ENCODE measurements at places on chromosomes 3 and 15.

DNA sequence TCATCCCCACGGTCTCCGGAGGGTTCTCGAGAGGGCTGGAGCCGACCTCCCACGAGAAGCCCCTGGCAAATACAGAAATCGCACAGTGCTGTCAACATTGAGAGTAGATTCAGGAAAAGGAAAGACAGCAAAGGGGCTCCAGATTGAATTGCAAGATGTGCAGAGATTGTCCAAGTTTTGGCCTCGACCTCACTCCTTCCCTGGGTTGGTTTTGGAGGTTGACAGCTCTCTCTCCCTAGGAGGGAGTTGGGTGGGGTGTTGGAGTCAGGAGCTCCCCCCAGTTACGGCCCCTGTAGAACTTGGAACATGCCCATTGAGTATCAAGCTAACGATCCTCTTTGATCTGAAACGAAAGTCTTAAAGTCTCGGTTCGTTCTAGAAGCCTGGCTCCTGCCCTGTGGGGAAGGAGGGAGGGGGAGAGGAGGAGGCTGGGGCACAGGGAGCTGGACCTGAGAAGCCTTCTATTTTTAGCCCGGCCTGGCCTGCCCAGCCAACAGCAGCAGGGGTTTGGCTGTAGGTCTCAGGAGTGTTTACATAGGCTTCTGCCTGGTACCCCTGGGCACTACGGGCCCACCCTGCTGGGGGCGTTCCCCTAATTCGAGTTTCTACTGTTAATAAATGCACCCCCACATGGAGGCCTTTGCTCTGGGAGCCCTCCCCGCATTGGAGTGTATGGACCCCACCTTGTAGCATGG lies 672 bp upstream of the KY start:
- no peak for DNase-seq

DNA sequence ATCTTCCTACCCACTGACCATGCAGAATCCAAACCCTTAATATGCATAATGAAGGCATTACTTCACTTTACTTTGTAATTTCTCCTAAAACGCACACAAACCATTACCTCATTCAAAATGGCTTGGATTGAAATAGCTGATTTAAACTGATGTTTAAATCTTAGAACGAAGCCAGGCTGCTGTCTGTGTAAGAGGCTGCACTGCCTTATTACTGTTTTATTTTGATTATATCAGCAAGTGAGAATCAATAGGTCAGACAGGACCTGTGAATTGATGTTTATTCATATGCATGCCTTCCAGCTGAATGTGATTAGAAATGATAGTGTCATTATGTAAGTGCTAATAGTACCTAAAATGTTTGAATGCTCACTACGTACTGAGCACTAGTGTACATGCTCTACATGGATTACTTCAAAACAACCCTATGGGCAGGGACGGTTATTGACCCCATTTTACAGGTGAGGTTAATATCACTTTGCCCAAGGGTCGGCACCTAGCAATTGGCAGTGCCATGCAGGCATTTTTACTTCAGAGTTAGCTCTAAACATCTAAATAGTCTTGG lies 314.2 kb upstream of the CBLB start:
- DNase-seq, result no peak

DNA sequence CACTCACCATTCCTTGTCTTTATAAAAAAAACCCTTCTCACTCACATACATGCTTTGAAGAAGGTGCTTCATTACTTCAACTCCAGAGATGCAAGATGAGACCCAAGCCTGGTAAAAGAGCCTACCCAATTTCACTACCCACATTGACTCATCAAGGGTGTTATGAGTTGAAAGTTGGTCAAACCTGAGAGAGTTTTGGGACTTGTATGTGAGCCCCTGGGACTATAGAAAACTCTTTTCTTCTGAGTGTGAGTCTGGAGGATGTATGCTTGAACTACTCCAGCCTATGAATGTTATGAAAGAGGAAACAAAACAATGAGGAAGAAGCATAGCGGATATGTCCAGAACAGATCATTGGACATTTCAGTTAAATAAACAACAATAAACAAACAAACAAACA lies 106.5 kb upstream of the SATB1 start:
- DNase-seq, result no peak

DNA sequence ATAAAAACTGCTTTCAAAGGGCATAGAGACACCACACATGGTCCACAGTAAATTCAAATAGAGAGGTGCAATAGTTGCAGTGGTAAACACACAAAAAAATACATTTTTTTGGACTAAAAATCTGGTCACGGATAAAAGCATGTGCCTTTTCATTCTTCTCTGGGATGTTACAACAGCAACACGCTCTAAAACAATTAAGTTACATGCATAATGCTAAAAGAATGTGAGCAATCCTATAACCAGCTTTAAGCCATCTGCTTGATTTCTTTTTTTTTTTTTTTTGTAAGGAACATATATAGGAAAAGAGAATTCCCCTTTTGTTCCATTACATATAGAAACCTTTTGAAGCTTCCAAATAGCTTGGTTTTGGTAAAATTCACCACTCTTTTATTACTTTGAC lies 20.0 kb downstream of the WNT5A start:
- DNase-seq, result no peak

- DNase-seq, result no peak
Observed at GRCh38 chr15:58233341-58233740, 95.2 kb downstream of the AQP9 start.

GRCh38 chr3:82012775-82013174 lies 251.3 kb upstream of the GBE1 start:
- DNase-seq, result no peak

DNA sequence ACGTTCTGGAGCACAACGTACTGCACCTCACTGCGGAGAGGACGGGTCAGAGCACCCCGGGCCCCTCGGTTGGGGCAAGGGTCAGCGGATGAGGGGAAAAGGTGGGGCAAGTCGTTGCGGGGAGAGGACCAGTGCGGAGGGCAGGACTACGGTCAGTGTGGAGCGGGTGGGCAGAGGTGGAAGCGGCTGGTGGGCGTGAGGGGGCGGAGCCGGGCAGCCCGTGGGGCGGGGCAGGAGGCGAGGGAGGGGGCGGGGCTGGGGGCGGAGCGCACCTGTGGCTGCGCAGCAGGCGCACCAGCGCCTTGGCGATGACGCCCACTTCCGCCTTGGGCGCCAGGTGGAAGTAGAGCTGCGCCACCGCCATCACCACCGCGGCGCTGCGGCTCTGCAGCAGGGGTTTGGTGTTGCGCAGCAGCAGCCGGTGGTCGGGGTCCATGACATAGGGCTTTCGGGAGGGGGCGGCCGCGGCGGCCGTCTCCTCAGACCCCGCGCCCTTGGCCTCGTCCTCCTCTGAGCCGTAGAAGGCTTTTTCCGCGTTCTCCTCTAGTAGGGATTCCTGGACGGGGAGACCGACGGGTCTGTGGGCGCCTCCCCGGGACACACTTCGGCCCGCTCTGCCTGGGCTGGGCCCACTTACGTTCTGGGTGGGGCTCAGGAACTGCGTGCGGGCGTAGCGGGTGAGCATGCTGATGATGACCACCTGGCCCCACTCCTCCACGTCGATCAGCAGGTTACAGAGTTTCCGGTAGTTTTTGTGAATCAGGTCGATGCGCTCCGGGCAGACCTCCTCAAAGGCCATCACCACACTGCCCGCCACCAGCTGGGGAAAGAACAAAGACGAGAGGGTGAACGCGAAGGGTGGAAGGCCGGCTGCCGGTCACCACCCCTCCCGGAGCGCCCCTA lies 29.2 kb downstream of the AP3B2 start:
- DNase-seq, result peak; percentile 46

GRCh38 chr3:101725194-101725889 lies 928 bp downstream of the CEP97 start:
- no peak for DNase-seq

GRCh38 chr3:37086918-37087317 lies 87.5 kb downstream of the LRRFIP2 start:
- DNase-seq, result no peak

DNA sequence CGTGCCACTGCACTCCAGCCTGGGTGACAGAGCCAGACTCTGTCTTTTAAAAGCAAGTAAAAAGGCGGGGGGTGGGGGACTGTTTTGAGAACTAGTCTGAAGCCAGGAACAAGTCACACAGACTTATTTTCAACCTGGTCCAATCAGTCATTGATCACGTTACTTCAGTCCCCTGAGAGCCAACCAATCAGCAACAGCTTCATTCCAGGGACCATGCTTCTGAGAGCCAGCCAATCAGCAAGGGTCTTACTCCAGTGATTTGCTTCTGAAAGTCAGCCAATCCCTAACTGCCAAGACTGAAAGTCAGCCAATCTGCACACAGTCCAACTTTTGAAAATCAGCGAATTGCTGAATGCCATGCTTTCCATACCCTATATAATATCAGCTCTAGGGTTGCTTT lies 48.6 kb upstream of the C15orf39 start:
- DNase-seq, result no peak

DNA sequence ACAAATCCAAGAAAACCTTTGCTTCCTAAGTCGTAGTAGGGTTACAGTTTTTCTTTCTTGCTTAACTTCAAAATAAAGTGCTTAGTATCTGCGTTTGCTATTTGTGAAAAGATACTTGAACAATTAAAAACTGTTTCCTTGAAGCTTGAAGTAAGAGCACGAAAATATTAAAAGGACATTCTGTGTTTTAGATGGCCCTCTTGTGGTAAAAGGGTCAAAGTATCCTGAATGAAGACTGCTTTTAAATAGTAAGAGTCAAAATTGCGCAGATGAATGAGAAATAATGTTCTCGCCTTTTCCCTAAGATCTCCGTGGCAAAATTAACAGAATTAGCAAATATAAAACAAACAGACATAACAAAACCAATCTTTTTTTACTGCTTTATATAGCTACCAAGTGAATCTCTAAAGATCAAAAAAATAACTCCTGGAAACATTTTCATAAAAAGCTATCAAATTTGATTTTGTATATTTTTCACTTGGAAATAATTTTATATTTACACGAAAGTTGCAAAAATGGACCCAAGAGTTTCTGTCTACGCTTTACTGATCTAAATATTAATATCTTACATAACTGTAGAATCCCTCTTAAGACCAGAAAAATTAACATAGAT lies 175.4 kb downstream of the MBNL1 start:
- no peak for DNase-seq

DNA sequence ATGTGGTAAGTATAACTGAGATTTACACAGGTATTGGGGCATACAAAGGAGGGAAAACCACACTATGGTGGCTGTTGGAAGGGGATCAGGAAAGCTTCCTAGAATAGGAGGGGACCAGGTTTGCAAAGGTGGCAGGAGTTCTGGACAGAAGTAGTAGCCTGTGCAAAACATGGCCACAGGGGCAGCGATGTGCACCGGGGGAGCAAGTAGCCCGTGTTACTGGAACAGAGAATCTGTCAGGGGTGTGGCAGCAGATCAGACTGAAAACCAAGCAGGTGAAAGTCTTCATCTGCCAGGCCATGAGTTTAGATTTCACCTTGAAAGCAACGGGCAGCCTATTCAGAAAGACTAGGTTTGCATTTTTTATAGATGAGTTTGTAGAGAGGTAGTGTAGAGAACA lies 182.3 kb upstream of the LPP start:
- DNase-seq, result no peak

DNA sequence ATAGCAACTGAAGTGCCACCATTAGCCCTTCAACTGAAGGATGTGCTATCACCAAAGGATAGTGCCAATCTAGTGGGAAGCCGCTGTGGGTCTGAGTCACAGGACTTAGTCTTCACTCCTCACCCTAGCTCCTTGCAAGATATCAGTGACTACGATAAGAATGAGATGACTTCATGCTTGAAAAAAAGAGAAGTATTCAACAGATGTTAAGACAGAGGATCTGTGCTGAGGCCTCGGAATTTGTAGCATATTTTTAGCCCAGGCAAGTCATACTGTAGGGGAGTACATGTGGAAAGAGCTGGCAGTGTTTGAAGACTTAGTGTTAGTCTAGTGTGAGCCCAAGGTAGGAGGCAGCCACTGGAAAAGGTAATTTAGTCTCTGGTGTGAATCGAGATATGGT lies 270.7 kb upstream of the LRTM1 start:
- DNase-seq, result no peak

- DNase-seq, result no peak
Observed at GRCh38 chr3:170632780-170633179, 46.9 kb upstream of the SLC7A14 start.

GRCh38 chr3:177358977-177359592 lies 161.8 kb upstream of the TBL1XR1 start:
- no peak for DNase-seq

GRCh38 chr15:81296186-81296585 lies 27.8 kb downstream of the STARD5 start:
- no peak for DNase-seq

DNA sequence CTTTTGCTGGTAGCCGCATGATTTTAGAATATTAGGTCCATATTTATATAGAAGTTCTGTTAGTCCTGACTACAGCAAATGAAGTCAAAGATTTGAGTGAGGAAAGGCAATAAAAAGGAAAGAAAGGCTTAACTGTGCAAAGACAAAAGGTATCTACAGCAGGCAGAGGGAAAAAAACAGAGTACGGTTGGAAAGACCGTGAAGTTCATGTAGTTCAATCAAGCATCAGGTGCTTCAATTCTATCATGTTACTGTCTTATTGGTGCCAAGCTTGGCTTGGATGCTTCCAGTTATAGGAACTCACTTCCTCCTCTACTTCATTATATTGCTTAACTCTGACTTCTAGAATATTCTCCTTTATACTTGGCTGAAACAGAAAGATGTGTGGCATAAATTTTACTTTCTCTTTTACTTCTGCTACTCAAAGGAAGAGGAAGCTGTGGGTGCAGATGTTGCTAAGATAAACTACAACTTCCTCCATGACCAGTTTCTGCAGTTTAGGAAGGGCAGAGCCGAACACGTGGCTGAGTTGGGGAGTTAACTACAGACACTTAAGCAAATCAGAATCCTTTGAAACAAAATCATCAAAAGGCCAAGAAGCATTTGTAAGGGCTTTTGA lies 72.6 kb upstream of the ZBED2 start:
- peak; percentile 42 for DNase-seq

- DNase-seq, result no peak
Observed at GRCh38 chr15:80563372-80563997, 131.6 kb upstream of the ABHD17C start.

GRCh38 chr15:29196290-29196689 lies 73.3 kb downstream of the NSMCE3 start:
- DNase-seq, result no peak

GRCh38 chr3:47245271-47245670 lies 37.3 kb downstream of the KIF9 start:
- no peak for DNase-seq

GRCh38 chr3:64244011-64244942 lies 19.0 kb upstream of the PRICKLE2 start:
- no peak for DNase-seq

GRCh38 chr3:40829876-40830275 lies 305.1 kb downstream of the ZNF621 start:
- no peak for DNase-seq

Data from activated CD4-positive, CD25-positive, alpha-beta regulatory T cell (primary cell).